ENCODE measurements at places on chromosomes 3 and 15. TPM values are rescaled to one million over a fixed set of nuclear protein-coding genes. Genes with fewer than 3 reads are reported as not detected.

The PBRM1 gene
- 25.1 TPM for polyA plus RNA-seq

The BOC gene
- 73.3 TPM for polyA plus RNA-seq

The GREM1 gene
- polyA plus RNA-seq: 1.2 TPM

The C3orf20 gene
- polyA plus RNA-seq: not detected

The MESP2 gene
- 0.10 TPM for polyA plus RNA-seq

The CCDC50 gene
- polyA plus RNA-seq: 44.2 TPM

The ALG1L2 gene
- polyA plus RNA-seq: not detected

The CHRNA7 gene
- polyA plus RNA-seq: 2.0 TPM

The FAH gene
- polyA plus RNA-seq: 21.9 TPM

The SPINK8 gene
- polyA plus RNA-seq: not detected

The NTRK3 gene
- 10.6 TPM for polyA plus RNA-seq

The ST8SIA2 gene
- 0.06 TPM for polyA plus RNA-seq

The CCDC14 gene
- polyA plus RNA-seq: 15.9 TPM

The CLCN2 gene
- 4.8 TPM for polyA plus RNA-seq

The ZNF860 gene
- polyA plus RNA-seq: 2.4 TPM

The DNASE1L3 gene
- 5.4 TPM for polyA plus RNA-seq

The ELL3 gene
- polyA plus RNA-seq: 4.1 TPM

The UROC1 gene
- polyA plus RNA-seq: 0.03 TPM

The AGBL1 gene
- not detected for polyA plus RNA-seq

Data from urinary bladder (tissue), 4 donors.